ENCODE measurements at places on chromosomes 2 and 18.

GRCh38 chr18:28485210-28485801 is 308.4 kb upstream of the CDH2 start:
- no peak for DNase-seq

GRCh38 chr2:49621016-49621415 is 466.7 kb upstream of the FSHR start:
- DNase-seq, result no peak

DNA sequence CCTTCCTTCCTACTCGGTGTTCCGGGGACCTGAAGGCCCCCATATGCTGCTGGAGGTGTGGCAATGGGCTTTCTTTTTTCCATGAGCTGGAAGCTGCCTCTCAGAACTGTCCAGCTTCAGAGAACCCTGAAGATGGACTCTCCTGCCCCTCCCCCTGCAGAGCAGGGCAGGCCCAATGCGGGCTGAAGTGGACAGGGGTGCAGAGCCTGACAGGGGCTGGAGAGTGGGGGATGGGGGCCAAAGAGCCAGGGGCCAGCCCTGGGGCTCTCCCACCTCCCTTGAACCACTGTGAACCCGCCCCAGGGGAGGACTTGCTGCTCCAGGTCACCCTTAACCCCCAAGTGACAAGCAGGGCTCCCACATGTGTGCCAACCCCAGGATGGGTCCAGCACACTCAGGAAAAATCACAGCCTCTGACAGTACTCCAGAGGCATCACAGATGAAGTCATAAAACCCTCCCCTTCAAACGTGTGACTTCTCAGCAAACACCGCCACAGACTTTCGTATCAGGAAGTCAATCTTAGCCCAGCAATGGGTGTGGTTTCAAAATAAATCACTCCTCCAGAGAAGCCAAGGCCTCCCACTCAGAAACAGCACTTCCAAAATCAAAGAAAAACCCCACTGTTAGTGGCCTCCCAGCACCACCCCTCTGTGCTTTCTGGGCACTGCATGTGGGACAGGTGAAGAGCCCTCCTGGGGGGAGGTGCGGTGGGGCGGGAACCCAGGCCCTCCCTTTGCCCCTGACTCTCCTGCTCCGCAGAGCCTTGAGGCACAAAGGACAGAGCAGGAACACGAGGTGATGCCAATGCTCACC is 135.8 kb downstream of the HDAC4 start:
- no peak for DNase-seq

GRCh38 chr2:235523486-235524150 is 29.8 kb downstream of the AGAP1 start:
- no peak for DNase-seq

GRCh38 chr2:146931109-146931508 is 913.7 kb upstream of the ACVR2A start:
- no peak for DNase-seq

GRCh38 chr2:8514796-8515758 is 166.8 kb upstream of the ID2 start:
- peak; percentile 47 for DNase-seq

DNA sequence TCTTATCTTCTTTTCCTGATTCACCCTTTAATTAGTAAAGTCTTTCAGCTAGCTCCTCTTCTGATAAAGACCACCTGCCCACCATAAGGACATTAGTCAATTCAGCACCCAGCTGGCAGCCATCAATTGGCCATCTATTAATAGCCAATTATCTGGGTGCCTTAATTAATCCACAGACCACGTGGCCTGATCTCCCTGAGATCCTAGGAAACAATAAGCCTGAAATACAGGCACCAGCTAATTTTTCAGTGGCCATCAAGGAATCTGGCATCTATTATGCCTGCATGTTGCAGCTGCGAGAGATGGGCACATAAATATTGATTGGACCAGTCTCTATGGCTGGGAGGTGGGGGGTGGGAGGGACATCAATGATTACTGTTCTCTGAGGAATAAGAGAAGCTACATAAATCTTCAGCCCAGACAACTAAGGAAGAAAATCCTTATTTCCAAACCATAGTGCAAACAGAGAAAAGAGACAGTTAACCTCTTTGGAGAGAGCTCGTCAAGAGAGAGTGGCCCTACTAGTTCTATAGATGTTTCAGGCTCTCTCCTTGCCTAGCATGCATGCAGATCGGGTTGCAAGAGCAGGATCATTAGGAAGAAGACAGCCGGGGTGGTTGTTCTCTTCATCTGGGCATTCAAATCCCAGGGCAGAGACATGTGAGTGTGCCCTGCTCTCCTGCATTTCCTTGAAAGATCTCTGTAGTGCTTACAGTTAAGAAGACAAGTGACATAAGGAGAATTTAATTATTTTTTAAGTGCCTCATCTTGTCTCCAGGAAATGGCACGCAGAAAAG is 8.7 kb downstream of the GALNT14 start:
- DNase-seq, result no peak

DNA sequence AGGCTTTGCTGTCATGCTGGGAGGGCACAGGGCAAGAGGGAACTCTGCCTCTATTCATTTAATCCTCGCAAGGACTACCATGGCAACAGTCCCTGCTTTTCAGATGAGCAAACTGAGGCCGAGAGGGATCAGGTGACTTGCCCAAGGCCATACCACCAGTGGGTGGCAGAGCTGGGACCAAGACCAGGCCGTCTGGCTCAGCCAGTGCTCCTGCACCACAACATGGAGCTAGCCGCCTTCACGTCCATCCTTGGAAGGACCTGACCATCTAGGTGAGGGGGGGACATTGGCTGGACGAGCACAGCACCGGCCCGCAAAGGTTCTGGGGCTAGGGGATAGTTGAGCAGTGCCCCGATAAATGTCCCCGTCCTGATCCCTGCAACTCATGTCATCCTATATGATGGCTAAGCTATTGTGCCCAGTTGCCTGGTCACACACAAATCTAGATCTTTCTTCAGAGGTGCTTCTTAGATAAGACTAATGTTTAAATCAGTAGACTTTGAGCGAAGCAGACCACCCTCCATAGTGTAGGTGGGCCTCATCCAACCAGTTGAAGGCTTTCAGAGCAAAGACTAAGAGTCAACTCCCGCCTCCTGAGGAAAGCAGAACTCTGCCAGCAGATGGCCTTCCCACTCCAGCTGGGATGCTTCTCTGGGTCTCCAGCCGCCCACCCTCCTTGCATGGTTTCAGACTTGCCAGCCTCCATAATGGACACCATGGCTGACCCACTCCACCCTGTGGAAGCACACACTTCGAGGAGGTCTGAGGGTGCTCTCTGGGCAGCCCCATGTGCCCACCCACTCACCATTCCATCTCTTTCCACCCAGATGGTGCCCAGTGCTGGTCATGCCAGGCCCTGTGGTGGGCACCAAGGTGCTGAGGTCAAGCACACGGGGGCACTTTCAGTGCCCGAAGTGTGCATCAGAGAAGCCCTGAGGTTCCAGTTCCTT is 214.8 kb upstream of the RAB6C start:
- DNase-seq, result no peak

All from stimulated activated CD4-positive, alpha-beta T cell treated with anti-CD3 and anti-CD28 coated beads, Interleukin-12 subunit alpha, Interleukin-12 subunit beta, amount 100 ng/mL, for 4 hours (primary cell).